ENCODE measurements at places on chromosomes 16 and 17.

DNA sequence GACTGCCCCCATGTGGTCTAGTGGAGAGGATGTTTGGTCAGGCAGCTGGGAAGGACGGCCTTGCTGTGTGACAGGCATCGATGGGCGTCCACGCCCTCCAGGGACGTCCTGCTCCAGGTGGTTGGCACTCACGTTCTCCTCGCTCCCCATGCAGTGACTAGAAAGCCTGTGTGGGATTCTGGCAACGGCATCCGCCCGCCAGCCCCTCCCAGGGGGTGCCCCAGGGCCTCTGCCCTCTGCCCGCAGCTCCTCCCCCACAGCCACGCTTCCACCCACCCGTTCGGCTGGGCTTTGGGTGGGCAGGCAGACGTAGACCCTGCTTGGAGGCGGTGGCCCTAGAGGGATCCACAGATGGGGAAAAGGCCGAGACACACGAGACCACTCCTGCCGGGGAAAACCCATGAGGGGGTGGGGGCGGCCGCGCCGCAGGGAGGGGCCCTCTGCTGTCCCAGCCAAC lies 4.7 kb upstream of the IL17C start:
- DNase-seq, result peak; percentile 72

DNA sequence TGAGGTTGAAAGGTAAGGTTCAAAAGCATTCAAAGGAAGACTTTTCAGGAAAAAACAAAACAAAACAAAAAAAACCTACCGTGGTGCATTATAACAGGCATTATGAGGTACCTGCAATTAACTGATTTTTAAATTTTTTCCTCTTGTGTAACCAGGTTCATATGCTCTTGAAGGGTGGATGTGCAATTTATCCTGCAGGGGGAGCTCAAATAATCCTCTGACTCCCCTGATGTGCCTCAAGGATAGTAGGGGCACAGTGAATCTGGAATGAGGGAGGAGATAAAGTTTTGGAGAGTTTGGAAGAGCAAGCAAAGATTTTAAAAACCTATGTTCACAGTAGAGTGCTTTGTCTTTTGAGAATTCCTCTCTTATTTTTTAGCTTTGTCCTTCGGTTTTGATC lies 1349.4 kb downstream of the CDH8 start:
- no peak for DNase-seq

- no peak for DNase-seq
Measured at GRCh38 chr17:27552276-27552732, 78.7 kb upstream of the LGALS9 start.

DNA sequence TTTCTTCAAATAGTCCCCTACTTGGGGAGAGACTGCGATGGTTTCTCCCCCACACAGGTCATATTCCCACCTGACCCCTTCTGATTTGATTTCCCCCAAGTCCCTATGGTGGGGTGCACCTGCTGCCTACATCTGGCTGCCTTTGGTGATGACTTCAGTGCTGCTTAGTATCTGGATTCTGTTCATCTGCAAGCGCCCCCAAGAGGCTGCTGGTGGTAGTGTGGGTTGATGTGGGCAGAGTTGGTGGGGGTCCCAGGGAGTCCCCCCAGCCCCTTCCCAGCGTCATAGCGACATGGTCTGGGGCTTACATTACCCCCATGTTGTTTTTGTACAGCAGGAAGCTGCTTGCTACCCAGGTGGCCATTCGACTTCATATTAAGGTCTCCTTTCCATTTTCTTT lies 99.2 kb downstream of the NTN1 start:
- no peak for DNase-seq

GRCh38 chr16:69326172-69326873 lies 4.1 kb downstream of the PDF start:
- no peak for DNase-seq

DNA sequence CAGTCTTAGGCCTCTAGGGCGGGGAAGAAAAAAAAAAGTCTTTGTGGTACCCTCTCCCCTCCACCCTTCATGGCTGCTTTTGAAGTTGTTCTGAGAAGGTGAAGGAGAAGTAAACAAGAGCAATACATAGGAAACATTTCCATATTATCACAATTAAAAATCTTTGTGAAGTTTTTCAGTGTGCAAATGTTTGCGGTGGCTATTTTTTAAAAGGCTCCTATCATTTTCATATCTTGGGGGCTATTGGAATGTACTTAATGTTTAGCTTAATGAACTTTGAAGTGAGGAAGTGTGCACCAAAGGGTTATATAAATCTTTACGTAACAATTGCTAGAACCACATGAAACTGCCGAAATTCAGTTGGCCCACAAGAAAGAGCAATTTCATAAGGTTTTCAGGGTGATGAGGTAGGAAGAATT lies 7.6 kb downstream of the NOL11 start:
- peak; percentile 46 for DNase-seq

- DNase-seq, result no peak
Measured at GRCh38 chr17:47686276-47686635, 7.7 kb upstream of the TBKBP1 start.

- DNase-seq, result no peak
Measured at GRCh38 chr17:8606401-8606800, 24.1 kb downstream of the MYH10 start.

- DNase-seq, result no peak
Measured at GRCh38 chr16:86030116-86030515, 131.2 kb downstream of the IRF8 start.

DNA sequence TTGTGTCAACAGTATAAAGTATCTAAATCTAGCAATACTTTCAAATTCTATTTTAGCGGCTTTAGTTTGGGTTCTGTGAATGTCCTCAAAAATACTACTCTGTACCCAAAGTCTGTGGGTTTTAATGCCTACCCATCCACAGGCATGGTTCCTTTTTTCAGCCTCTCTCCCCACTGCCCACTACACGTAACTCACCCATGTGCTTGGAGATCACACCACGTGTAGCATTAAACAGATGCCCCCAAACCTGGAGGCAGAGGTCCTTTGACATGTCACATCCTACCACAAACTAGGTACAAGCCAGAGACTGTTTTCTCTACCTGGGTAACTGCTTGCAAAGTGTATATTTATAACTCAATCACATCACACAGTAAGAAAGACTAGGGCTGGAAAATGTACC lies 5.4 kb downstream of the DYNC1LI2 start:
- DNase-seq, result no peak

GRCh38 chr16:87278191-87279093 lies 38.8 kb downstream of the C16orf95 start:
- peak; percentile 16 for DNase-seq

DNA sequence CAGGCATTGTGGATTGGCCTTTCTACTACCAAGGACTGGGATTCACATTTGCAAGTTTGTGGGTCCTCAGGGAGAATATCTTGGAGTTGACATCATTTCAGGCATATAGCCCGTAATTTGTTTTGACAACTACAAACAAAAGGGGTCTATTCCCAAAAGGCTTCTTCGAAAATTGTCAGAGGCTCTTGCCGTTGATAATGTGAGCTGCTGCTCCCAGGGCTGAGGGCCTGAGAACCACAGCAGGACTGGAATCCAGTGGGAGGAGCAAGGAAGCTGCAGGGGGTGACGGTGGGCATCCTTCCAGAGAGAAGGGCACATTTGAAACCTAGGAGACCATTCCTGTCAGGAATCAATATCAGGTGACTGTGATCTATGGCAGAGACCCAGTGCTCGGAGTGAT lies 761.6 kb upstream of the RBFOX1 start:
- DNase-seq, result no peak

DNA sequence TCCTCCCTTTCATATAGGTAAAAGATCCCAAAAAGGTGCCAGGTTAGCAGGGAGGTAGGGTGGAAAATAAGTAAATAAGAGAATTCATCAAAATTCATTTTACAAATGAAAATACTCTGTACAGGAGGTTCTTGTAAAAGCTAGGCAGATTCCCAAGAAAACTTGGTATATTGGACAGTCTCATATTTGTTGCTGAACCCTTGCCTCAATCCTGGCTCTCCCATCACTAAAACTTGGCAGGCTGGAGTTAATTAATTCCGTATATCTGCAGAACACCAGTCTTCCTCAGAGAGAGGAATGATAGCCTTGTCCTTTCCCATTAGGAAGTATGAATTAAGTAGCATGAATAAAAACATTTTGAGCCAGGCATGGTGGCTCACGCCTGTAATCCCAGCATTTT lies 66.2 kb upstream of the MTMR4 start:
- DNase-seq, result no peak

DNA sequence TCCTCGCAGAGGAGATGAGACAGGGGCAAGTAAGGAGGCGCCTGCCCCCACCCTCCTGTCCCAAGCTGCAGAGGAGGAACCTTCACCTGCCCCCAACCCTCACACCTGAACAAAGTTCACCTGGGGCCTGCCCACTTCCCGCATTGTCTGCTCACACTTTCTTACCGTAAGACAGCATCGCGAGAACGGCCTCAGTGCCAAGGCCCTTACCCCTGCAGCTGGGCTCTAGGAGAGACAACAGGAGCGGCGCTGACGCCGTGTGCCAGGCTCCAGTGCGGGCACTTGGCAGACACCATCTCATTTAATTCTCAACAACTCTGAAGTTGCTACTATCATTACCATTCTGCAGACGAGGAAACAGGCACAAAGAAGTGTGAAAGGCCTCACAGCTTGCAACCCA lies 4.1 kb downstream of the NAT9 start:
- DNase-seq, result no peak

- no peak for DNase-seq
Measured at GRCh38 chr16:14028202-14028601, 42.9 kb upstream of the MRTFB start.

DNA sequence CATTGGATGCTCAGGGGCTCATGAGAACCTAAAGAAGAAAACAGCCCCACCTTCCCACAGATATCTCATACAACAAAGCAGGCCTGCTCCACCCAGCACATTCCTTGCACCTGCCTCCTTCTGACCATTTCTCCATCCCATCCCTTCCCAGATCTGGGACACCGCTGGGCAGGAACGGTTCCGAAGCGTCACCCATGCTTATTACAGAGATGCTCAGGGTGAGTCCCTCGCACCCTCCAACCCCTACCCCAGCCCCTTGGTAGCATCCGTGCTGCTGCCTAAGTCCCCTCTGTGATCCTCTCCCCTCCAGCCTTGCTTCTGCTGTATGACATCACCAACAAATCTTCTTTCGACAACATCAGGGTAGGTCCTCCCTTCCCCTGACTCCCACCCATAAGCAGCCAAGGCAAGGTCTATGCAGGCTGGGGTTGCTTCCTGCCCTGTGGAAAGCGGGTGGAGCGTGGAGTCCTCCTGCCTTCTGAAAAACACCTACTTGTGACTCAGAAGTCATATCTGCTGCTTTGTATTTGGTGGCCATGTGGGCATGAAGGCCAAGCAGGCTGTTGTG lies 5.4 kb upstream of the NHERF1 start:
- DNase-seq, result no peak

GRCh38 chr17:69044371-69044770 lies 16.4 kb downstream of the ABCA9 start:
- DNase-seq, result no peak

- DNase-seq, result peak; percentile 79
Measured at GRCh38 chr16:3094289-3095027, 4.6 kb downstream of the ZSCAN10 start.

DNA sequence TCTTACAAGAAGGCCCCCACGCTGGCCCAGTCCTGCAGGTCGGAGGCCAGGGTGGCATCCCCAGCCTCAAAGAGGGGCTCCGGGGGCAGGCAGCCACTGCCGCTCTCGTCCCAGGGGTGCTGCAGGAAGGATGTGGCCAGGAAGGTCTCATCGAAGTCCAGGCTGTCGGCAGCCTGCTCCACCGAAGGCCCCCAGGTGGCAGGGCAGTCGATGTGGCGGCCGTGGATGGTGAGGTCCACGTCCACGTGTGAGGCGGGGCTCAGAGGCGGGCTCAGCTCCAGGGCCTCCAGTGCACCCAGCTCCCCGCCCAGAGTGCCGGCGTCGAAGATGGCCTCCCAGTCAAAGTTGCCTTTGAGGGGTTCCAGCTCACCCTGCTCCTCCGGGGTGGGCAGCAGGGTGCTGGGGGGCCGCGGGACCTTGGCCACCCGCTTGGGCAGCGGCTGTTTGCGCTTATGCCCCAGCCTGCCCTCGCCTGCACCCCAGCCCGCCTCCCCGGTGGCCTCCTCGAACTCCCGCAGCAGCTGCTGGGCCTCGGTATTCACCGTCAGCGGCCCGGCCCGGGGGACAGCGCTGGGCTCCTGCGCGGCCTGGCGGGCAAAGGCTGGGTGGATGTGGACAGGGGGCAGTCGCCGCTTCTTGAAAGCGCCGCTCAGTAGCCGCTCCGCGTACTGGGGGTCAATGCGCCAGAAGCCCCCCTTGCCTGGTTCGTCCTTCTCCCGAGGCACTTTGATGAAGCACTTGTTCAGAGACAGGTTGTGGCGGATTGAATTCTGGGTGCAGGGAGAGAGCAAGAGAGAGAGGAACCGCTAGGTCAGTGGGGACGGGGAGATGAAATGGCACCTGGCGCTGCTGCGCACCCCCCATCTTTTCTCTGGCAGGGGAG lies 3.5 kb downstream of the FOXJ1 start:
- no peak for DNase-seq

GRCh38 chr17:42087042-42087701 lies 11.1 kb downstream of the ZNF385C start:
- DNase-seq, result no peak

DNA sequence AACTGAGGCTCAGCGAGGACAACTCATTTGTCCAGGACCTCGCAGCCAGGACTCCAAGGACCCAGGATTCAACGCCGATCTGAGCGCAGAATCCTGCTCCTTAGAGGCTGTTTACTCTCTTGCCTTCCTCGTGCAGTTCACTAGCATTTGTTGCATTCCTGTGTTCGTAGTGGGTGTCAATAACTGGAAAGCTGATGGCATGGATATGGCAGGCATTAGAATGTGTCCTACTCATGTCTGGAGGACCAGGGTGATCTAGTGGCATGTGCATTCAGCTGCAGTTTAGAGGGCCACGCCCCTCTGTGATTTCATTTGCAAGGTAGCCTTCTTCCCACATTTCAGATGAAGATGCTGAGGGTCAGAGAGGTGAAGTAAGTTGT lies 510 bp downstream of the CRISPLD2 start:
- no peak for DNase-seq

GRCh38 chr16:83312718-83313245 lies 495.0 kb upstream of the HSBP1 start:
- DNase-seq, result no peak

DNA sequence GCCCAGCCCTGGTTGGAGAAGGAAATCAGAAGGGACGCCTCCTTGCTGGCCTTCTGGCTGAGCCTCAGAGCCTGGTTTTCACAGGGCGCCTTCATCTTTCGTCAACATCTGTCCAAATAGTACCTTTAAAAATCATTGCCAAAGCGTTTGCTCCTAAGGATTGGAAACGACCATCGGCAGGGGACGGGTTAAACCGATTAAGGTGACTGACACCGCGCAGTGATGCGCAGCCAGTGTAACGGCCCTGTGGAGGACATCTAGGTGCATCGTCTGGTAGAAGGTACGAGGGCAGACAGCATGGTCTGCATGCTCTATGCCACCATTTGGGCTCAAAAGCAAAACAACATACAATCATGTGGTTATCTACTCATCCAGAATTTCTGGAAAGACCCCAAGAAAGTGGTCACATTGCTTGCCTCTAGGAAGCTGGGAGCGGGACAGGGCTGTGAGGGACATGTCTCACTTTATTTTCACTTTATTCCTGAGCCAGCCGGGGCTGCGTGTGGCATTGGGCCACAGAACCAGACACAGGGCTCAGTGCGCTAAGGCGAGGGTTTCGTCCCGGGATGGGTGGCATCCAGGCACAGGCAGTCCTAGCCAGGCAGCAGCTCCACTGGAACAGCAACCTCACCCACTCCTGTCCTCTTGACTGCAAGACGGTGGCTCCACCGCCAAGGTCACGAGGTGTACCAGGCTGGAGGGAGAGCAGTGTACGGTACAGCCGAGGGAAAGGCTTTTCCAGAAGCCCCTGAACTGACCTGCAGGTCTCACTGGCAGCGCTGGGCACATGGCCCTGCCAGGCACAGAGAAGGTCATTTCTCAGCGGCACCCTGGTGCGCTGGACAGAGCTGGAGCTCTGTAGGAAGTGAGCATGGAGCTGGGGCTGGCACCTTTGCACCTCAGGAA lies 40.9 kb upstream of the JPH3 start:
- DNase-seq, result no peak

GRCh38 chr16:57392694-57393093 lies 11.9 kb upstream of the CCL17 start:
- DNase-seq, result no peak
